ENCODE measurements at places on chromosomes 16 and 17.

DNA sequence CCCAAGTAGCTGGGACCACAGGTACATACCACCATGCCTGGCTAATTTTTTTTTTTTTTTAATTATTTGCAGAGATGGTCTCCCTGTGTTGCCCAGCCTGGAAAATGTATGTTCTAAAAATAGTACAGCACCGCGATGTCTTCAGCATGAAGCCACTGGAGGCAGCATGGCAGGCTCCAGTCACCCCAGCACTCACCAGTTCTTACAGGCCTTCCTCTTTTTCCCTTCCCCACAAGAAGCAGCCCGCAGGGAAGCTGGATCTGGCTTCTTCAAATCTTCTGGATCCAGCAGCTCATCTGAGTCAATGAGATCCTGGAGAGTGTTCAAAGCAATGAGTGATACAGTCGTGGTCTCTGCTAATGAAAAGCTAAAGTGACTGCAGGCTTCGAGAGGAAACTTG lies 16.2 kb downstream of the CIAPIN1 start:
- DNase-seq = no peak

GRCh38 chr16:77223184-77223583 lies 24.0 kb downstream of the SYCE1L start:
- no peak for DNase-seq

DNA sequence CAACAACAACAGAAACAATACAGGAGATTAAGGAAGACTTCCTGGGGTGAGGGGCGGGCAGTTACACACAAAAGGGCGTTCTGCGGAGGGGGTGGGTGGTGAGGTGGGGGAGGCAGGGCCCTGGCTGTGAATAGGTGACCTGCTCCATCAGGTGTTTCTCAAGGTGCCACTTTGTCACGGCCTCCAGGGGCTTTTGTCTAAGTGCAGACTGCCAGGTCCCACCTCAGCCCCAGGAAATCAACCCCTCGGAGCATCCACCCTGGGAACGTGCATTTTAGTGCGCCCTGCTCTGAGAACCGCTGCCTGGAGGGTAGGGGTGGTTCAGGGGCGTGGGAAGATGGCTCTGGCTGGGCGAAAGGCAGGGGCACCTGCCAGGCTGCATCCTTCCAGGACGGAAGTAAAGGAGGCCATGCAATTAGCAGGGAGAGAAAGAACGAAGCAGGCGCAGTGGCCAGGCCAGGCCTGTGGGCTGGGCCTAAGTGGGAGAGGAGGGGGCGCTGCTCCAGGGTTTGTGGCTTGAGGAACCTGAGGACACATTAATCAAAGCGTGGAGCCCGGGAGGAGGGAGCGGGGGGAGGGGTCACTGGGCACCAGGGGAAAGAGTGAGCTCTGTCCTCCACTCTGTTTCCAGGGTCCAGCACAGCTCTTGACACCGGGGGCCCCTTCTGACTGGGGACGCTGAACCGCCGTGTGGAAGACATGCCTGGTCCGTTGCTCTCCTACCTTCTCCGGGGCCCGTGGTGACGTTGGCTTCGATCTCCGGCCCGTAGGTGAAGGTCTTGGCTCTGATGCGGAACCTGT lies 49.4 kb upstream of the CDC42EP4 start:
- no peak for DNase-seq

- no peak for DNase-seq
Measured at GRCh38 chr17:58313815-58314705, 14.5 kb downstream of the TSPOAP1 start.

GRCh38 chr17:71845337-71845736 lies 275.5 kb upstream of the SOX9 start:
- DNase-seq = no peak

- no peak for DNase-seq
Measured at GRCh38 chr17:76432712-76433336, 20.1 kb downstream of the UBE2O start.

- DNase-seq = no peak
Measured at GRCh38 chr17:34201767-34202166, 53.3 kb upstream of the CCL2 start.

DNA sequence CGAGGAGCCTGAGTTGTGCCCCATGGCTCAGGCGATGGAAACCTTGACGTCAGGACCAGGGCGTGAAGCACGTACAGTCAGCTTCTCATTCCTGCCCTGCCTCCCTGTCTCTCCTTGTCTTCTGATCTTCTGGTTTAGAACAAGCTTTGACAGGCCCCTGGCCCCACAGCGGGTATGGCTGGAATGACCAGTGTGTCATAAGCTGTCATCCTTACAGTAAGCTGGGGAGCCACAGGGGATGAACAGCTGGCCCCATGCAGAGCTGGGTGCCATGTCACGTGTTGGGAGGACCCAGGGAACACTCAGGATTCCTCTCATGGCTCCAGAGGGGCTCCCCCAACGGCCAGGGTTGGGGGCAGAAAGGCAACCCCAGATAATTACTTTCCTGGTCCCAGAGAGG lies 157.6 kb upstream of the PLCG2 start:
- DNase-seq = no peak

DNA sequence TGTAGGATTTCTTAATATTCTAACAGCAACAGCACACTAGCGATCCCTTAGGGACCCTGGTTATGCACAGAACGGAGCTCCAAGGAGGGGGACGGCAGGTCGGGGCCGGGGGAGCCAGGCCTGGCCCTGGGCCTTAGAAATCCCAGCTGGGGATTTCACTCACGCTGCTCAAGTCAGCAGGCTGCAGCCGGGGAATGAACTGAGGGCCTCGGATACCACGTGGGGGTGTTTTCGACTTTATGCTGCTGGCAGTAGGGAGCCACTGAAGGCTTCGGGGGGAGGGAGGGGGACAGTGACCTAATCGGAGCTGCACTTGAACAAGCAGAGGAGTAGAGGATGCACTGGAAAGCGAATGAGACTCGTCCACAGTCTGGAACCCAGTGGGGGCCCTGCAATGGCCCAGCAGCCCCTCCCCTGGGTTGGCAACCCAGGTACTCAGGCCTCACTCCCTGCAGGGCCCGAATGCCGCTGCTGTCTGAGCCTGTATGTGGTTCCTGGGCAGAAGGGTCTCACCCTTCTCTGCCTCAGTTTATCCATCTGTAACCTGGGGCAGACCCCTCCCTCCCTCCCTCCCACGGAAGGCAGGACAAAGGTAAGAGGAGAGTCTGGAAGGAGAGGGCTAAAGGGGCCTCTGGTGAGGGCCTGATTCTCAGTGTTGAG lies 53.7 kb downstream of the RPH3AL start:
- no peak for DNase-seq

DNA sequence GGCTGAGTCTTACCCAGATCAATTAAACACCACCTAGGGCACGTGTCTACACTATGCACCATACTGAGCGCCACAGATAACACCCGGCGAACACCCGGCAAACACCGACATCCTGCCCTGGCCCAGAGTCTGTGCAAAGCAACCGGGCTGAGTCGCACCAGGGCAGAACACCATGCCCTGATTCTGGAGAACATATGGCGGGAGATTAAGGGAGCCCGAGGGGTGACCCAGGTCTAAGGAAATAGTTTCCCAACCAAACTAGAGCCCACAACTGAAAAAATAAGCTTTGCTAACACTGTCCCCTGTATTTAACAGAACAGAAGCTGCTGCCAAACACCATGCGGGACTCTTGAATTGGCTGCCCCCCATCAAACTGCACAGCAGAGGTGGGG lies 22.1 kb downstream of the MYO18A start:
- DNase-seq = no peak

- DNase-seq = no peak
Measured at GRCh38 chr16:66169817-66170216, 196.7 kb upstream of the CDH5 start.

- DNase-seq = no peak
Measured at GRCh38 chr17:42112552-42113176, at the start of gene DHX58. DHX58 (minus strand) TSS chr17:42112714; CDS start chr17:42111892, 822 bp downstream.

GRCh38 chr17:44219108-44219615 lies 313 bp downstream of the UBTF start:
- no peak for DNase-seq

- DNase-seq = no peak
Measured at GRCh38 chr16:50121278-50121677, 31.8 kb upstream of the TENT4B start.

DNA sequence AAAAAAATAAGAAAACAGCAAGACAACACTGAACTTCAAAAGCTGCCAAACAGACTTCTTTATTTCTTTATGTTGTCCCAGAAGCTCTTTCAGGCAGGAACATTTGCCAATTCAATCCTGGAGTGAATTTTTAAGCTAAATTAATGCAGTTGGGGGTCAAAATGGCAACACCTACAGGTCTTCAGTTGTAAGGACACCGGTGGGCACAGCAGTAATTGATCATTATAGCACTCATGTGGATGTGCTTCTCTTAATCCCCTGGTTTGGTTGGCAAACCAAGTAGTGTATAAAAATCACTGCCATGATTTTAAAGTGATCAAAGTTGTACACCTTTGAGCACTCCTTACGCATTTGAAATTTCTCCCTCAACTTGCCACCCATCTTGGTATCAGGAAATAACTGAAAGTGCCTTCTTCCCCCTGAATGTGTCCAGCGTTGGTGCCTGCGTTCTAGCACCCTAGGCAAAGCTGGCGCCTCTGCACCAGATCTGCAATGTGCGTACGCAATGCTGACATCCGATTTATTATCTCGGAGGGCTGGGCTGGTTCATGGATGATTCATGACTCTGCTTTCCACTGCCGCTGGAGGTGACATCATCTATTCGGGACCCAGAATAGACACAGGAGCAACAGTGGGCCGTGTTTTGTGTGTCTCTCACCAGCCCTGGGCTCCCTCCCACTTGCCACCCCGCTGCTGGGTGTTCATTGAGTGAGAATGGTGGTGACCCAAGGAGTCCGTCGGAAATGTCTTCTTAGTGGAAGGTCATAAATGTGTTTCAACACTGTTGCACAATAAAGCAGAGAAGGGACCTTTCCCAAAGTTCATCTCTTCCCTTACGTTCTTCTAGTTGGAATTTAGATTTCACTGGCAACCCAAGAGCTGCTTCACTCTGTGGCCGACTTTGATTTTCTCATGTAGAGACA lies 203.4 kb downstream of the CCDC182 start:
- DNase-seq = no peak

- no peak for DNase-seq
Measured at GRCh38 chr16:77308163-77308561, 109.0 kb downstream of the SYCE1L start.

GRCh38 chr16:11896486-11897176 lies 19.1 kb downstream of the GSPT1 start:
- DNase-seq = no peak

DNA sequence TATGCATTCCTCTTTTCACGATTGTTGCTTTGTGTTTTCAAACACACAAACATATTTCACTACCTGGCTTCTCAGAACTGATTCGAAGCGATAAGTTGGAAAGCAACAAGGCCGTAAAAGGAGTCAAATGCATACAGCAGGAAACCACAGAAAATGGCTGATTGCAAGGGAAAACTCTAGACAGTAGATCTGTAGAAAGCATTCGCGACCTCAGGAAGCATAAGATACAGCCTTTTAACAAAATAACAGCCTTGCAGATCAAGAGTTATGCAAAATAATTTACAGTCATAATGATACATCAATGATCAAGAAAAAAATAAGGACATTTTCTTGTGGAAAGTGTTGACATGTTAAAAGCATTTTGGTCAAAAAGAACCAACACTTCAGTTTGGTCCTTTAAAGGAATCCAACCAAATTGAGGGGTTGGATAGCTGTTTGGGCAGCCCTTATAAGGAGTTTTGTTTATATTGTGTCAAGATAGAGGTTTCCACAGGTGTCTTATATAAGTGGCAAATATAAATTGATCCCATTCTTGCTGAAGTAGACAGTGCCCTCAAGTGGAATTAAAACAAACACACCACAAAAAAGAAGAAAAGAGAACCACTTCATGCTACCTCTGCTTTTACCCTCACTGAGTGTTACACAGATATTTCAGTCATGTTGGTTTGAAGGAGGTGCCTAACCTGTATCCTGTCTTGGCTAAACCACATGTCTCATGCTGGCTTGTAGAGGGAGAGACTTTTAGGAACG lies 5.5 kb downstream of the CYLD start:
- no peak for DNase-seq
